Fibroblast of skin of left biceps (primary cell): ENCODE measurements at places on chromosomes 5 and 9.
A peak's percentile ranks its signal among the peaks of the same experiment; 100 is the strongest.

DNA sequence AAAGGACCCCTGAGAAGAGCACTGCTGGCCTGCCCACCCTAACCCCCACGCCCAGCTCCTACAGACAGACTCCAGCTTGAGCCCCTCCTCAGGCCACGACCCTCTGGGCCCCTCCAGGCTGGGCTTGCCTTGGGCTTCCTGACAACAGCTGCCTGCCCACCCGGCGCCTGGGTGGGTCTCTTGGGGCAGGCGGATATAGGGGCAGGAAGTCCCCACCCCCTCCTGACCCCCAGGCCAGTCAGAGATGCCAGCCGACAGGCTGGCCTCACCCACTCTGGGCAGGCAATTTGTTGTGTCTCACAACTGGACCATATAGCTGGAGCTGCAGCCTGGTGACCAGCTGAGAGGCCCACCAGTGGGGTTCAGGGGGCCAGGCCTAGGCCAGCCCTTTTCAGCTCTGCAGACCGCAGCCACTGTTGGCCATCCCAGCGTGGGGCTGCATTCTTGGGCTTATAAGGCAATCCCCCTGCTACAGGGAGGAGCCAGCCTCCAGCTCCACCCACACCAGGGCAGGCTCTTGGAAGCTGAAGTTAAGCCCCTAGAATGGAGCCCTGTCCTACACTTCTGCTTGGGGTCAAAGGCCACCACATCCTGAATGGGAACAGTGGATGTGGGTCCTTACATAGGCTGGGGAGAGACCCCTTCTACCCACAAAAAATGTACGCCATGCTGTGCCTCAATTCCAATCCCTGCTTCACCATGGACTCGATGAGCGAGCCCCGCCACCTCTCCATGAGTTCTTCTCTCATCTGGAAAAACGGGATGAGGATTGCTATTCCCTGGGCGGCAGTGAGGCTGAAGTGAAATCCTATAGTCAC, 2.0 kb downstream of the PDLIM7 start:
- DNase-seq = peak; percentile 72

DNA sequence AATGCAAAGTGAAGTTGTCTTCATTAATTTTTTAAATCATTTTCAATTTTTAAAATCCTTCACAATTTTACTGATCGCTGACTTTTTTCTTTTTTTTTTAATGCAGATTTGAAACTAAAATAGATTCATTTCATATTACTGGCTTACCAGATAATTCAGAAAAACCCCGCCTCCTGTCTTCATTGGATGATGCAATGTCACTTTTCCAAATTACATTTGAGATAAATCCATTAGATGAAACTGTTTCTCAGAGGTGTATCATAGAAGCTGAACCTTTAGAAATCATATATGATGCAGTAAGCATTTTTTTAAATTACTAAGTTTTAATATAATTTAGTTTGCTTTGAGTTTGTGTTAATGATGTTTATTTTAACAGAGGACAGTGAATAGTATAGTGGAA, 60.6 kb downstream of the VPS13A start:
- no peak for DNase-seq

DNA sequence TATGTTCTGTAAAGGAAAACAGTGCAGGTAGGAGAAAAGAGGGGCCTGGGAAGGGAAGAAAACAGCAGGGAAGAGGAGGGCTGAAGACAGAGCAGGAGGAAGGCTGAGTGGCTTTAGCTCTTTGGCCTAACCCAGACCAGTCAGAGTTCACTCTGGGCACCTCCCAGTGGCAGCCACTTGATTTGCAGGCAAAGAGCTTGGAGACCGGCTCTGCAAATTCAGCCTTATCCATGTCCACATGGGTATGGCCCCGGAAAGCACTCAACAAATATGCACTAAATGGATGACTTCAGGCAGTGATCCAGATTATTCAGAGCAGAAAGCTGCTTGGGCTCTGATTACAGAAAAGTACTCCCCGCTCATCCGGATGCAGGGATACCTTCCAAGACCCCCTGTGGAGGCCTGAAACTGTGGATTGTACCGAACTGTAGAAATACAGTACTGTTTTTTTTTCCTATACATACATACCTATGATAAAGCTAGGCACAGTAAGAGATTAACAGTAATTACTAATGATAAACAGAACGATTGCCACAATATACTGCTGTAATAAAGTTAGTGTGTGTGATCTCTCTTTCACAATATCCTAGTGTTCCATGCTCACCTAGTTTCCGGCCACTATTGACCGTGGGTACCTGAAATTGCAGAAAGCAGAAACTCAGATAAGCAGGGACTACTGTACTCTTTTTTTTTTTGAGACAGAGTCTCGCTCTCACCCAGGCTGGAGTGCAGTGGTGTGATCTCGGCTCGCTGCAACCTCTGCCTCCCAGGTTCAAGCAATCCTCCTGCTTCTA, 4.6 kb upstream of the RNU6ATAC start:
- no peak for DNase-seq

DNA sequence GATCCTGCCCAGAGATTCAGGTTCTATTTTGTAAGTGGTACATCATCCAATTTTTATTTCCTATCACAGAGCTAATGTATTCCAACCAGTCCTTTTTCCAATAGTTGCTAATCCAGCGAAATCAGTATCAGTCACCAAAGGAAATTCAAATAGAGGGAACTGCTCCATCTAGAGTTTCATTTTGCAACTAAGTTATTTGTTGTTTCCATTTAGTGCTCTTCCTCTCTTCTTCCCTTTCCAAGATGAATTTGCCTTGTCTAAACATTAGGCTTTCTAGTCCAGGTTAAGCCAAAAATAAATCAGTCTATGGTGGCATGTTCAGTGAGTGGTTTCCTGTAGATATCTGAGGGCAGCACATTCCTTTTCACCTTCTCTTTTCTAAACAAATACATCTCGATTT, 79.8 kb upstream of the SPATA31D4 start:
- DNase-seq = no peak

DNA sequence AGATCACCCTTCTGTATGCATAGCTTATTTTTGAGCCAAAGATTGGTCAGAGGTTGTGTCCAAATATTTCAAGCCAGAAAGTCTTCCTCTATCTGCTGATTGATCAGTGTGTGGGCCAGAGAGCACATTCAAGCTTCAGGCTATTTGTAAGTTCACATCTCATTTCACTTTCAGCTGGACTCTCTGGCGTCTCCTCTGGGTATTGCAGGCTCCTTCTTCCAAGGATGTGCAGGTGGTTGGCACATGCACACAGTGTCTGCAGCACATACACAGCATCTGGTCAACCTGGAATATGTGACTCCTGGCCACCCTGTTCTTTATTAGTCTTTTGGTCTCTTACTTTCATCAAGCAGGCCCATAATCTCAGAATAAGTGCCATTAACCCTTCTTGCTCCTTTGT, 516.1 kb downstream of the ANXA1 start:
- DNase-seq = no peak

GRCh38 chr5:142613271-142613671, 72.6 kb downstream of the FGF1 start:
- DNase-seq = peak; percentile 96

GRCh38 chr5:151258201-151258611, 5.2 kb downstream of the GM2A start:
- no peak for DNase-seq

GRCh38 chr9:131420980-131421624, 27.2 kb downstream of the PRRC2B start:
- no peak for DNase-seq

DNA sequence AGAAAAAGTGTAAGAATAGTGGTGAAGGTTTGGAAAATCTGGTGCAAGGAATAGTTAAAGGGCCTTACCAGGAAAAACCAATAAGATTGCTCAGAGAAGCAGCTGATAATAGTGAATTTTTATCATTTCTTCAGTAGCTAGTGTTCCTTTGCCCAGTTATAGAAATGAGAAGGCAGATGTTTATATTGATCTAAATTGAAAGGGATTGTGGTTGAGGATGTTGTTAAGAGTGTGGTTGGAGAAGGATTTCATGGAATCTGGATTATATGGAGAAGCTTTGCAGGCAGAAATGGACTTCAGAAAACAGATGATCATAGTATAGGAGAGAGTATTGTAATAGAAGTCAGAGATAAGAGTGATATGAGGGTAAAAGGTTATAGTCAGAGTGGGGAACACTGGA, 102.6 kb downstream of the XRCC4 start:
- peak; percentile 28 for DNase-seq

GRCh38 chr9:91116211-91116610, 245.5 kb downstream of the AUH start:
- no peak for DNase-seq

GRCh38 chr9:38445154-38446043, 21.1 kb upstream of the IGFBPL1 start:
- DNase-seq = no peak

GRCh38 chr5:1135696-1136525, 24.0 kb upstream of the SLC12A7 start:
- no peak for DNase-seq

GRCh38 chr9:109043578-109043977, 30.3 kb upstream of the CTNNAL1 start:
- no peak for DNase-seq

DNA sequence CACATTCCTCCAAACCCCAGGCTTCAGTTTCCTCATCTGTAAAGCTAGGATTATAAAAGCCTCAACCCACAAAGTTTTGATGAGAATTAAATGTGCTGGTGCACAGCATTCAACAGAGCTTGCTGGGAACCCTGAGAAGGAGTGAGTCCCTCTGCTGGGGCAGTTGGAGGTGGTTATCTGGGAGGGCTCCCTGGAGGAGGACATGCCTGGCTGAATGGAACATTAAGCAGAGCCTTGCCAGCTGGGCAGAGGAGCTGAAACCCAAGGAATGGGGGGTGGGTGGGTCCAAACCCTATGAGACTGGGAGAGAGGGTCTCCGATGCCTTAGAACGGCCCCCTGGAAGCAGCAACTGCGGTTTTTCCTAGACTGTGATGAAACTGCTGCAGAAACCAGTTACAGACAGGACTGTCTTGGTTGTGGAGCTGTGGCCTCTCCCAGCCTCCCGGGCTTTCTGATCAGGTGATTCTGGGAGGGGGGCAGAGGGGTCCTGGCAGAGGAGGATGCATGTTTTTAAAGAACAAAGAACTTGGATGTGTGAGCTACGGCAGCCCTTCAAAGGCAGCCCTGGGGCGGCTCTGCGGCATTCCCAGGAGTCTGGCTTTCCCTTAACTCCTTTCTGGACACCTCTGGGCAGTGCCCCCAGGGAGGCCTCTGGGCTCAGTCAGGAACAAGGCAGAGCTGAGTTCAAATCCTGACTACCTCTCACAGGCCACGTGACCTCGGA, 20.8 kb downstream of the FIBCD1 start:
- no peak for DNase-seq

- DNase-seq = no peak
Measured at GRCh38 chr5:97245386-97245785, 62.3 kb upstream of the RIOK2 start.

DNA sequence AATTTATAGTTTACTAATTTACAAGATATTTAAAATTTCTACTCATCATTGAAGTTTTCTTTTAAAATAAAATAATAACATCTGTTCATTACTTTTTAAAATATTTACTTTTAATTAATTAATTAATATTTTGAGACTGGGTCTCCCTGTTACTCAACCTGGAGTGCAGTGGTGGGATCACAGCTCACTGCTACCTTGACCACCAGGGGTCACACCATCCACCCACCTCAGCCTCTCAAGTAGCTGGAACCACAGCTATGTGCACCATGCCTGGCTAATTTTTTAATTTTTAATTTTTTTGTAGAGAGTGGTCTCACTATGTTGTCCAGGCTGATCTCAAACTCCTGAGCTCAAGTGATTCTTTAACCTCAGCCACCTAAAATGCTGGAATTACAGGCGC, 1013.6 kb downstream of the CDH9 start:
- no peak for DNase-seq

GRCh38 chr5:43422143-43422542, 10.0 kb upstream of the CCL28 start:
- no peak for DNase-seq

DNA sequence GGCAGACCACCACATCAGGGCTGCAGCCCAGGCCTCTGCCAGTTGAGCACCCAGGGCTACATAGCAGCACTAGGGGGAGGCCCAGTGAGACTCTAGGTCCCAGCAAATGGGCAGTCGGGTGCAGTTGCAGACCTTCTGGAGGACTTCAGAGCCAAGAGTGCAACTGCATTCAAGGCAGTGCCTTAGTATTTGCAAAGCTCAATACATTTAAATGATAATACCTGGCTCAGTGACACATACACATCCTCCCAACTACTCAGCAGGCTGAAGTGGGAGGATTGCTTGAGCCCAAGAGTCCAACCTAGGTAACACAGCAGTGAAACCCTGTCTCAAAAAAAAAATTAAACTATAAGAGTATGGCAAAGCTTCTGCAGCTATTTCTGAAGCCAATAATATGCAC, 38.6 kb upstream of the TMOD1 start:
- no peak for DNase-seq

- no peak for DNase-seq
Measured at GRCh38 chr5:110094548-110094947, 404.8 kb downstream of the MAN2A1 start.

GRCh38 chr5:170440771-170441392, 51.7 kb upstream of the KCNMB1 start:
- DNase-seq = no peak

GRCh38 chr5:132225165-132226032, 2.3 kb downstream of the P4HA2 start:
- DNase-seq = peak; percentile 71

- DNase-seq = no peak
Measured at GRCh38 chr9:91775011-91775707, 174.9 kb downstream of the ROR2 start.

DNA sequence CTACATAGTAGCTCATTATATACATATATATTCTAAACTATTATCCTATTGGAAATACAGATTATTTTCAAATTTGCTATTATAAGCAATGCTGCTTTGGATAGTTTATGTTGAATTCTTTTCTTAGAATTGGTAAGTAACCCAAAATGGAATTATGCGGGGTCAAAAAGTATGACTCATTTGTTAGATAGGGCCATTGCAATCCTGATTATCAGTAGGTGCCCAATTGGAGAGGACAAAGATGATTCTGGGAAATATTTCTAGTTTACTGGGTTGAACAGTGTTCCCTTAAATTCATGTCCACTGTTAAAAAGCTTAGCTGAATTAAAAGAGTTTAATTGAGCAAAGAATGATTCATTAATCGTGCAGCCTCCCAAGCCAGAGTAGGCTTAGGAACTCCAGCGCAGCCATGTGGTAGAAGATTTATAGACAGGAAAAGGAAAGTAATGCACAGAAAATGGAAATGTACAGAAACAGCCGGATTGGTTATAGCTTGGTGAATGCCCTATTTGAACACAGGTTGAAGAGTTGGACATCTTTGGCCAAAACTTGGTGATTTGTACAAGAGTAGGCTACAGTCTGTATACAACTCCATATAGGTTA, 81.8 kb downstream of the GDNF start:
- DNase-seq = no peak

GRCh38 chr9:75894566-75894965, 4.1 kb downstream of the PCSK5 start:
- DNase-seq = no peak

GRCh38 chr5:35172533-35172932, 57.8 kb downstream of the PRLR start:
- DNase-seq = no peak

DNA sequence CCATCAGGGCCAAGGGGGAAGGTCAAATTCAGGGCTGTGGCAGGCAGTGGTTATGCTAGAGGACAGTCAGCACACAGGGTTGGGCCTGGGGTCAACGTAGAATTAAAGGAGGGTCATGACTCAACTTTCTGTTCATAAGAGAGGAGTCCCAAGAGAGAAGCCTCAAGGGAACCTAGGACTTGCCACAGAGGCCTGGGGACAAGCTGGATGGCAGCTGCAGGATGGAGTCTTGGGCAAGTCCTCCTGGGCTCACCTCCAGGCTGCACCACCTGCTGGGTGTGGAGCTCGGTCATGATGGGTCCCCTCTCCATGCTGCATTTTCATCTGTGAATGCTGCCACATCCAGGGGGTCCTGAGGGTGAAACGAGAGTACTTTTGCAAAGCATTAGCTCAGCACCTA, 9.0 kb upstream of the WNK2 start:
- DNase-seq = no peak
